Activated naive CD4-positive, alpha-beta T cell treated with anti-CD3 and anti-CD28 coated beads, Interleukin-2, amount 50 U/mL, for 72 hours (primary cell): ENCODE measurements at places on chromosomes 11 and 22. TPM values are rescaled to one million over a fixed set of nuclear protein-coding genes. Genes with fewer than 3 reads are reported as not detected.

GUCD1 gene
- total RNA-seq = 106 TPM

RASL10A gene
- 0.20 TPM for total RNA-seq

CSF2RB gene
- 1.4 TPM for total RNA-seq

THY1 gene
- not detected for total RNA-seq

KCNC1 gene
- total RNA-seq = not detected

RHOD gene
- 0.89 TPM for total RNA-seq

OR8G5 gene
- not detected for total RNA-seq

SNU13 gene
- 235 TPM for total RNA-seq

IL18 gene
- total RNA-seq = not detected

BATF2 gene
- total RNA-seq = not detected

TRIM48 gene
- total RNA-seq = not detected
